ENCODE measurements at places on chromosomes 7 and 10.
A peak's percentile ranks its signal among the peaks of the same experiment; 100 is the strongest.

GRCh38 chr10:13449296-13449695 lies 79.5 kb downstream of the BEND7 start:
- DNase-seq: no peak

DNA sequence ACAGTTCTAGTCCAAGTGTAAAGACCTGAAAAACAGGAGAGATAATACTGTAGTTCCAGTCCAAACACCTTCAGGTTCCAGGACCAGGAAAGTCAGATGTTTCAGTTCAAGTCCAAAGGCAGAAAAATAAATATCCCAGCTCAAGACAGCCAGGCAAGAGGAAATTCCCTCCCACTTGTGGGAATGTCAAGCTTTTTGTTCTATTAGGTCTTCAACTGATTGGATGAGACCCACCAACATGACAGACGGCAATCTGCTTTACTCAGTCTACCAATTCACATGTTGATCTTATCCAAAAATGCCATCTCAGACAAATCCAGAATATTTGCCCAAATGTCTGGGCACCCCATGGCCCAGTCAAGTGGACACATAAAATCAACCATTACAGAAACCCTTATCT lies 33.1 kb downstream of the SEMA3D start:
- DNase-seq: no peak

- no peak for DNase-seq
Measured at GRCh38 chr10:114691442-114691941, 33.4 kb upstream of the ABLIM1 start.

GRCh38 chr7:110973196-110973990 lies 117.5 kb upstream of the LRRN3 start:
- DNase-seq: no peak

DNA sequence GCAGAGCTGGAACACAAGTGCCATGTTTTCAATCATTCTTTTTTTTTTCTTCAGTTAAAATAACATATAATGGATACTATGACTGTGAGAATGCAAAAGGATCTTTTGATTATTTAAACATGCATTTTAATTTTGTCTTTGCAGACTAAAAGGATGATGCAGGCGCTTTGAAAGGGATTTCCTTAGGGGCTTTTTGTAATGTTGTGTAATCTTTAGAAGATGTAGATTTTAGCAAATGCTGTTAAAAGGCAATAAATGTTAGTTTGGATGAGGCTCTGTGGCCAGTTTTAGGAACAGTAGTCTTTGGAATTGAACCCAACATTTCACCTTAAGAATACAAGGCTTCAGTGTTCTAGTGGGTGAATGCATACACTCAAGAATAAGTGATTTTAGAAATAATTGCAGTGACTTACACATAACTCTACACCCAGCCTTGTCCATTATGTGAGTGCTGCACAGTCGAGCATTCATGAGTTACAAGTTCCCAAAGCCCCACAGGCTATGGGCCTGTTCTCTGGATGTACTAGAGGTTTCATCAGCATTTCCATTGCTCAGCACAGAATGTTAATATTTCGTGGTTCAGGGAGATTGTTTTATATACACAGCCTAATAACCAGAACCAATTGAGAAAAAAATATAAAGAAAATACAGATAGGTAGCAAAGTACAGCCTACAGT lies 11.6 kb downstream of the PAPSS2 start:
- no peak for DNase-seq

GRCh38 chr7:121572615-121573014 lies 176.5 kb upstream of the FAM3C start:
- no peak for DNase-seq

- DNase-seq: no peak
Measured at GRCh38 chr10:17904564-17904963, 47.2 kb upstream of the SLC39A12 start.

DNA sequence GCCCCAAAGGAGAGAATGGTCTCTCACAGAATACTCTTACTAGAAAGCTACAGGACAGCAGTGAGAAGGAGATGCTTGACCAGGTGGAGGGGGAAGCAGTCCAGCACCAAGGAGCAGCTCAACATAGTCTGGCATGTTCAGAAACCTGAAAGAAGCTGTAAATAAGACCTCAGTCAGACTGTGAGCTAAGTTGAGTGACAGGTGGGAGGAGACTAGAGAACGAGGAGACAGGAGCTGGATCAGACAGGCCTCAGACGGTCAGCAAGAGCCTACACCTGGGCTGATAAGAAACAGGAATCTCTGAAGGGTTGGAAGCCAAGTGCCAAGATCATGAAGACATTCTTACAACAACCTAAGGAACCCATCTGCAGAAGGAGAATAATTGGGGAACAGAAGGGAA lies 54.5 kb downstream of the ELMO1 start:
- DNase-seq: no peak

GRCh38 chr10:114881901-114882300 lies 56.1 kb upstream of the TRUB1 start:
- DNase-seq: no peak

- no peak for DNase-seq
Measured at GRCh38 chr10:4353964-4354363, 472.0 kb upstream of the AKR1E2 start.

DNA sequence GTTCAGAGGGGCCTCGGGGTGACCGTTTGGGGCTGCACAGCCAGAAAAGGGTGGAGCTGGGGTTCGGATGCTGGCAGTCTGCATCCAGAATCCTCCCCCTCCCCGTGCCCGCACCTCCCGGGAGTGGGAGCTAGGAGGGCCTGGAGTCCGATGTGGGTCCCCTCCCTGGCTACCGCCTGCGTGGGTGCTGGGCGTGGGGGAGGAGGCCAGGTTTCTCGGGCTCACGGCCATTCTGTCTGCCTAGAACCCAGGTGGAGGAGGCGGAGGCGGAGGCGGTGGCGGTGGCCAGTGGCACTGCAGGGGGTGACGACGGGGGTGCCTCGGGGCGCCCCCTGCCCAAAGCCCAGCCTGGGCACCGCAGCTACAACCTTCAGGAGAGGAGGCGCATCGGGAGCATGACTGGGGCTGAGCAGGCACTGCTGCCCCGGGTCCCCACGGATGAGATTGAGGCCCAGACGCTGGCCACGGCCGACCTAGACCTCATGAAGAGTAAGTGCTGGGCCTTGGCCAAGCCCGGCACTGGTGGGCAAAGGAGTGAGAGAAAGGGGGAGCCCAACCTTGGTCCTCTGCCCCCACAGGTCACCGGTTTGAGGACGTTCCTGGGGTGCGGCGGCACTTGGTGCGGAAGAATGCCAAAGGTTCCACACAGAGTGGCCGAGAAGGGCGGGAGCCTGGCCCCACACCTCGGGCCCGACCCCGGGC lies 7.0 kb downstream of the SLC4A2 start:
- DNase-seq: no peak

GRCh38 chr7:27165089-27165995 lies at the start of gene HOXA9:
Gene HOXA9 (minus strand): TSS chr7:27165537. CDS start chr7:27165457, 80 bp downstream.
- peak; percentile 81 for DNase-seq

DNA sequence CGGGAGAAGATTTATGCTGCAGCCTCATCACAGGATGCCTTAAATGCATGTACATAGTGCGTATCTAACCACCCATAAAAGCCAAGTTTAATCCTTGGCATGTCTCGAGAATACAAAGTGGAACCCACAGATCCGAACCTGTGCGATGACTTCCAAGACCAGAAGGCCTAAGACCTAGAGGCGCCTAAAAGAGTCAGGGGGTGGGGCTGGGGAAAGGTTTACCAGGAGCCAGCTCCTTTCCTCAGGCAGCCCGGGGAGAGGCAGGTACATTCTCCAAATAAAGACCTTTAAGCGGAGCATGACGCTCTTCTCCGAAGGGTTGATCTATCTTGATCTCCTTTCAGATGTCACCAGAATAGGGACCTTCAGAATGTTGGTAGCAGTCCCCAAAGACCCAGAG lies 9.7 kb downstream of the SP8 start:
- no peak for DNase-seq

GRCh38 chr10:114024876-114025610 lies 18.6 kb upstream of the ADRB1 start:
- no peak for DNase-seq

GRCh38 chr7:143048827-143049226 lies 3.3 kb upstream of the OR6V1 start:
- no peak for DNase-seq

DNA sequence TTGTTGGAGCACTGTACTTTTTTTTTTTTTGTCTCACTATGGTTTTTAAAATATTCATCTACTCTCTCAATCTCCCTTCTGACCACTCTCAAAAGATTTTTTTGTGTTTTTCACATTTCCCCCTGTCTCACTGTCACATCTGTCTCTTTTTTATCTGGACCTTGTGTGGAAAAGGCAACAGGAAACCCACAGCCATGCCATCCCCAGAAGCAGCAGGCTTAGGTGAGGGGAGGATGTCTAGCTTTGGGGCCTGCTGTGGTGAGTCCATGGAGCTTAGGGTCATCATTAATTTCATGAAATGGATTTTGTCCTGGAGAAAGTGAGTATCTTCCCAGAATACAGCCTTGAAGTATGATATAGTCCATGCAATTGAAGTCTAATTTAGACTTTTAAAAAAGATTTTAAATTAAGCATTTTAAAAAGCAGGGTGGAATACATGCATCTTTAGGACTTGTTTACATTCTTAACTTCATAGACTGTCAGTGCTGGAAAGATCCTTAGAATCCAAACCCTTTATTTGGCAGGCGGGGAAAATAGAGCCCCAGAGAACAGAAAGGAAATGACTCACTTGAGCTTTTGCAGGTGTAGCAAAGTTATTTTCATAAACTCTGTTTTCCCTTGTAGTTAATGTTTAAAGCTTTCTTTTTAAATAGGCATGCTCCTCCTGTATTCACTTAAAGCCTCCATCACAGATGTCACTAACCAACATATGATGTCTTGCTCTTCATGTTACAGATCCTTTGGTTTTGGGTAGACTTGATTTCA lies 25.1 kb downstream of the MINDY4 start:
- no peak for DNase-seq

Measured in Caco-2 (cell line).